Retina (tissue), 1 donor: ENCODE measurements at places on chromosomes 7 and 10.

GRCh38 chr10:6364283-6364682 lies 161.6 kb downstream of the PFKFB3 start:
- DNase-seq = no peak

GRCh38 chr10:4708123-4708759 lies 117.8 kb upstream of the AKR1E2 start:
- DNase-seq = no peak

DNA sequence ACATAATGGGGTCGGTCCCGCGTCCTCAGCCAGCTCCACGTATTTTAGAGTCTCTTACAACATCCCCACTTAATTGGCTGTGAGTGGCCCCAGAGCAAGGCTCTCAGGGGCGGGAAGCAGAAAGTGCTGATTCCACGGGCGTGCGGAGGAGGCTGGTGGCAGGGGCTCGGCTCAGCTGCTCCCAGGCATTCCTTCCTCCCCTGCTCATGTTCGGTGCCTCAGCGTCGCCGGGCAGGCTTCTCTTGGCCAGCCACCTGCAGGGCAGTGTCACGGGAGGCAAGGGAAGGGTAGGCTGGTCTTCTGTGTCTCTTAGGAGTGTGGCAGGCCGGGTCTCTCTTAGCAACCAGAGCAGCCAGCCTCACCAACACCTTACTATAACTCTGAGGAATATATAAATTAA lies 33.8 kb downstream of the IL15RA start:
- DNase-seq = peak; percentile 47

GRCh38 chr7:7819442-7820247 lies 101.2 kb upstream of the RPA3 start:
- no peak for DNase-seq

GRCh38 chr7:139426258-139427028 lies 57.0 kb downstream of the KLRG2 start:
- DNase-seq = no peak

- DNase-seq = peak; percentile 46
Measured at GRCh38 chr7:68925241-68925640, 673.0 kb upstream of the AUTS2 start.

GRCh38 chr7:11458736-11459483 lies 373.1 kb downstream of the THSD7A start:
- no peak for DNase-seq

GRCh38 chr10:114043532-114044246 lies at the start of gene ADRB1:
TSS of gene ADRB1 (plus strand) at chr10:114043866. CDS start at chr10:114044133, 267 bp downstream.
- peak; percentile 42 for DNase-seq

GRCh38 chr10:129120441-129120840 lies 346.6 kb upstream of the MGMT start:
- no peak for DNase-seq

- no peak for DNase-seq
Measured at GRCh38 chr7:2116989-2117591, 115.7 kb downstream of the MAD1L1 start.
